ENCODE measurements at places on chromosomes 1 and 21.

GRCh38 chr21:29265690-29266479 lies 32.8 kb upstream of the BACH1 start:
- DNase-seq, result peak; percentile 52

DNA sequence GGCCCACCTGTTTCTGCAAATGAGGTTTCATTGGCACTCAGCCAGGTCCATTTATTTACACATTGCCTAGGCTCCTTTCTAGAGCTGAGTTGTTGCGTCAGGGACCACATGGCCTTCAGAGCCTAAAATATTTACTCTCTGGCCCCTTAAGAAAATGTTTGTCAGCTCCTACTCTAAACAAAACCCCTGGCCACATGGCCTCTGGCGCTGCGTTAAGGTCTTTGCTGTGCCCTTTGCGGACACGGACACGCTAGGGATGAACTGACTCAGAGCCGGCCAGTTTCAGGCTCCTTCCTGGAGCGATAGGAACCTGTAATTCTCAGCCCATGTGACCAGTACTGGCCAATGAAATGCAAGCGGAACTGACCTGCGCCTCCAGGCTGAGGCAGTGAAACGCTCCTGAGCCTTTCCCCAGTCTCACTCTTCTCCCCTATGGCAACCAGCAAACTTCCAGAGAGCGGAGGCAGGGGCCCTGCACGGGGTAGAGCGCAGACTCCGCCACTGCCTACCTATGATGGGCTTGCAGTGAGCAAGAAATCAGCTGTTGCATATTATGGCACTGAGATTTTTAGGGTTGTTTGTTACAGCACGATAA lies 160.3 kb downstream of the ETS2 start:
- no peak for DNase-seq

- DNase-seq, result no peak
Observed at GRCh38 chr1:96233422-96233821, 488.2 kb upstream of the PTBP2 start.

DNA sequence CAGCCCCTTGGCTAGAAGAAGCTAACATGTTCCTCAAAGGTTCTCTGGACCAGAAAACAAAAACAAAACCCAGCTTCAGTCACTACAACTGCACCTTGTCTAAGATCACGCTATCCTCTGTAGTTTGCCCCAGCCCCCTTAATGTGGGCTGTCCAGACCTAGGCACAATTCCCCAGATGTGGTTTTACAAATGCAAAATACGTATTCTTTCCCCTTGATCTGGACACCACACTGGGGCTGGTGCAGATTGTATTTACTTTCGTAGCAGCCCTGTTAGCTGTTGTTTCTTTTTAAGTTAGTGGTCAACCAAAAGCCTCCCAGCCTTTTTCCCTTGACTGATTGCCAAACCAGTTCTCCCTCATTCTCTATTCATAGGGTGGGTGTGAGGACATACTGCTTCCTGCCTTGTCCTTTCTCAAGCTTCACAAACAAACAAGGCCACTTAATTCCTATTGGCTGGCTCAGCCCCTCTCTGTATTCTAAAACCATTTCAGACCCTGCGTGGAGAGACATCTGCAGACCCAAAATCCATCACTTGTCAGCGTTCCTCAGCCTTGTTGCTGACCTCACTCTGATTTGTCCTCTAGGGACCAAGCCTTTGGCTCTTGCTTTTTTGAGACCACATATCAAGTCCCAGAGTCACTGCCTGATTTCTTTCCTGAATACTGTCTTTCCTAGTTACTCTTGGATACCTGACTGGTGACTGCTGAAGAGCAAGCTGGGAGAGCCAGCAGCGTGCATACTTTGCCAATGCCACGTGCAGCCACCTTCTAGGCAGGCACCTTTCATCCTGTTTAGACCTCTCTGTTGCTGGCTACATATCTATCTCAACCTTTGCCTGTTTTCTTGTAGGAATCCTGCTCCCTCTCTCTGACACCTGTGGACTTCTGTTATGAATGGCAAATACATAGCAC lies 96.4 kb upstream of the RAB3GAP2 start:
- no peak for DNase-seq

DNA sequence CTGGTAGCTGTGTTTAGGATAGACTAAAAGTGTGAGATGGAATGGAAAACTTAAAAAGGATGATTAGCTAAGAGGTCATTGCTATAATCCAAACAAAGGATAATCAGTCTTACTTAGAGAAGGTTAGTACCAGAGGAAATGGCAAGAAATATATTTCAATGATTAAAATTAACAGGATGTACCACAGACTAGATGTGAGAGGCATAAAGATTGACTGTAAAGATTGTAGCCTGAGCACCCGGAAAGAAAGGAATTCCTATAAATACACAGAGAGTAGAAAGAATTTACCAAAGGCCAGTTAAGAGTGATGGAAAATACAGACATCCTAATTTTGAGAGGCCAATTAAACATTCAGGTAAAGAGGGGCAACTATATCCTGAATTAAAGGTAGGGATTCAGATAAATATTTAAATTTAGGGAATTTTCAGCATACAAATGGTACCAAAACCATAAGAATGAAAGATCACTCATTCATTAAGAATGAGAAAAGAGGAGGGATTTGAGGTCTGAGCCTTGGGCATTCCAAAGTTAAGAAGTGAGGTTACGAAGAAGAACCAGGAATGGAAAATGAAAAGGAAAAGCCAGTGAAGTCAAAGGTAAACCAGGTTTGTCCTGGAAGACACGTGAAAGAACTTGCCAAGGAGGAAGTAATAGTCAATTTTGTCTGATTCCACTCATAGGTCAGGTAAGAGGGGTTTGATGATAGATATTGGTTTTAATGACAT lies 46.4 kb upstream of the RGS1 start:
- DNase-seq, result no peak
